Liver (tissue), 10 donors: ENCODE measurements at places on chromosomes 12 and 14. TPM values are rescaled to one million over a fixed set of nuclear protein-coding genes. Genes with fewer than 3 reads are reported as not detected.

Gene SLC35F4
- not detected for total RNA-seq

GRCh38 chr12:116712458-116713303 is 25.2 kb downstream of the SPRING1 start:
- no peak for DNase-seq

- no peak for DNase-seq
These were observed 150.2 kb downstream of the TTLL5 start for GRCh38 chr14:75811136-75811829.

GRCh38 chr12:124720004-124720680 is 143.5 kb downstream of the SCARB1 start:
- DNase-seq = no peak

DNA sequence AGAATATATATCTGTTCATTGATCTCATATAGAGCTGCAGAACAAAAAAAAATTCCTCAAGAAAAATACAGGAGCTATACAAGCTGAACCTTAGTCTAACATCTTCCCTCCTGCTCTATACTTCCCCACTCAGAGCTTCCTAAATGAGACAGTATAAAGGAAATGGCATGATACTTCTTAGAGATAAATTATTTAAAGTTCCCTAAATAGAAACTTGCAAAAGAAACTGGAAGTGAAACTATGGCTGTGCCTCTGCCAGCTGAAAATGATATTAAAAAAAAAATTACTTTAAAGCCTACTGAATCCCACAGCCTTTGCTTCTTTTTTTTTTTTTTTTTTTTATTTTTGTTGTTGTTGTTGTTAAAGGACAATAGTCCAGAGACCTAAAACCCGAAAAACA is 11.6 kb upstream of the NEK9 start:
- DNase-seq = no peak
